ENCODE measurements at places on chromosomes 7 and 10. TPM values are rescaled to one million over a fixed set of nuclear protein-coding genes. Genes with fewer than 3 reads are reported as not detected.
A peak's percentile ranks its signal among the peaks of the same experiment; 100 is the strongest.

DNA sequence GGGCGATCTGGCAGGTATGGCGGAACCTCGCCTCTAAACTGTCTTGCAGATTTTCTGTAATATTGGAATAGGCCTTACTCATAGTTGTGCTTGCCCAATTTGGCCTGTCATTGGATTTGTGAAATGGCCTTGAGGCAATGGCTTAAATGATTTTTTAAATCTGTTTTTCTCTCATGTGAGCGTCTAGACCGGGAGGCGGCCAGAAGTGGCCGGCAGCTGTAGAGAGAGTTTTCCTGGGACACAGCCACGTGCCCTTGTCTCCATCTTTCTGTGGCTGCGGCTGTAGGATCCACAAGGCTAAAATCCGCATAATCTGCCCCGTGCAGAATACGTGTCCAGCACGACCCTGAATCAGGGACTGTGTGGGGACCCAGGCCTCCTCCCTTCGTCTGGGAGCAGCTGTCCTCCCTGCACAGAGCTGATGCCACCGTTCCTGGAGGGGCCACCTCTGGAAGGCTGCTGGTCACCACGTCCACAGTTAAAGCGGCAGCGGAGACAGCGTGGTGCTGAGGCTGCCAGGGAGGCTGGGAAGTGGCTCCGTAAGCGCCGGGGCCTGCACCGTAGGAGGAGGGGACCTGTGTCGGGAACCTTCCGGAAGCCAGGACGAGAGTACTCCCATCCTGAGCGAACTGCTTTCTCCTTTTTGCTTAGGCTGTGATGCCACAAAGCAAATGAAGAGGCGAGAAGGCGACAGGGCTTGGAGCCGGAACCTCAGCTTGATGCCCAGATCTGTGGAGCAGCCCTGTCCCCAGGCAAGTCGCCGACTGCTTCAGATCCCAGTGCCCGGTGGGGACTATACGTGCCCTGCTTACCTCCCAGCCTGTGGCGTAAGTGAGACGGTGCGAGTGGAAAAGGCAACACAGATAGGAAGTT, 99.8 kb downstream of the DYNC2I1 start:
- H3K27me3 ChIP-seq: peaks cover 27% of the 10 kb centered on the region
- no peak for DNase-seq
- no peak overlapping the region for H3K27ac ChIP-seq
- H3K4me3 ChIP-seq: no peak overlapping the region
- no peaks in the 10 kb centered on the region for H3K36me3 ChIP-seq

- peaks cover 2% of the 10 kb centered on the region for H3K36me3 ChIP-seq
- H3K4me3 ChIP-seq: no peak overlapping the region
- H3K27ac ChIP-seq: no peak overlapping the region
- no peaks in the 10 kb centered on the region for H3K27me3 ChIP-seq
- H3K4me1 ChIP-seq: peaks cover 2% of the 10 kb centered on the region
These were observed 63.4 kb upstream of the SRPK2 start for GRCh38 chr7:105452085-105452484.

DNA sequence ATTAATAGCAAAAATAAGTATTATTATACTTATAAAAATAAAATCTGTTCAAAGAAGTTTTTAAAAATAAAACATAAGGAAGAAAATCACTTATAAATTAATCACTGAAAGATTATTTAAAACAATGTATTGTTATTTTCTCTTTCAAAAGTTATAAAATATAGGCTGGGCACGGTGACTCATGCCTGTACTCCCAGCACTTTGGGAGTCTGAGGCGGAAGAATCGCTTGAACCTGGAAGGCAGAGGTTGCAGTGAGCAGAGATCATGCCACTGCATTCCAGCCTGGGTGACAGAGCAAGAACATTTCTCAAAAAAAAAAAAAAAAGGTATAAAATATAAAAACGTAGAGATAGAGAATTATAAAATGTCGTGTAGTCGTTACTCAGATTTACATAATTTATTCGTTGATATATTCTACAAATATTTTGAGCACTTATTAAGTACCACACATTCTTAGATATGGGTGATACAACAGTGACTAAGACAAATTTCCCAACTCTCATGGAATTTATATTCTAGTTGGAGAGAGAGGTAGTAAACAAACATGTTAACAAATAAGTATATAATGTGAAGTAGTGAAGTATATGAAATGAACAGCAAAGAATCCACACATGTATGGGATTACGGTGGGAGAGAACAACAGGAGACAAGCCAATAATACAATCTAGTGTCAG, 1030.0 kb downstream of the SORCS1 start:
- H3K36me3 ChIP-seq: no peaks in the 10 kb centered on the region
- H3K4me3 ChIP-seq: no peak overlapping the region
- no peaks in the 10 kb centered on the region for H3K27me3 ChIP-seq

DNA sequence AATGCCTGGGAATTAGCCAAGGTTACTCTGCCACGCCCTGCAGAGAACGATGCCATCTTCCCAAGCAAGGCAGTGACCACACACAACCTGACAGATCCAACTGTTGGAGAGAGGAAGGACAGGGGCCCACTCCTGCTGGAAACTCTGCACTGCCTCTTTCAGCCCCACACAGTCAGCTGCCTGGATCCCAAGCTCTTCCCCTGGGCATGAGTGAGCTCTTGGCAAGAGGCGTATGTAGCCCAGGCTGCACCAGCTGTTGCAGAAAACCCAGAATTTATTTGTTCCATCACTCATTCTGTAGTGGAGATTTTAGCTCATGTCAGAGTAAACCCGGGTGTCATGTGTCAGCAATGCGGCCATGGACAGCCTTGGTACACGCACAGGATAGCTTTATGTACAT, 135.1 kb upstream of the TRIM24 start:
- no peak overlapping the region for H3K27ac ChIP-seq
- no peaks in the 10 kb centered on the region for H3K4me1 ChIP-seq
- H3K27me3 ChIP-seq: no peaks in the 10 kb centered on the region
- H3K36me3 ChIP-seq: no peaks in the 10 kb centered on the region
- no peak for DNase-seq
- H3K4me3 ChIP-seq: no peak overlapping the region

DNA sequence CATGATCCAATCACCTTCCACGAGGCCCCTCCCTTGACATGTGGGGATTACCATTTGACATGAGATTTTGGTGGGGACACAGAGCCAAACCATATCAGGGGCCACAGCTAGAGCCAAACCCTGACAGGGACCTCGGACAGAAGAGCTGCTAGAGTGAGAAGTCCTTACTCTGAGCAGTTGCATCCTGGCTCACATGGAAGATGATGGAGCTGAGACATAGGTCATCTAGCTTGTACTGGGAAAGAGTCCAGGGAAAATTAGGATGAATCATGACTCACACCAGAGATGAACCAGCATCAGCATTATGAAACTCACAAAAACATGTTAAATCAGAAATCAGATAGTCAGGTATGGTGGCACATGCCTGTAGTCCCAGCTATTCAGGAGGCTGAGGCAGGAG, 12.8 kb upstream of the FMC1 start:
- H3K27me3 ChIP-seq: no peaks in the 10 kb centered on the region
- no peak overlapping the region for H3K4me3 ChIP-seq
- H3K27ac ChIP-seq: no peak overlapping the region
- no peaks in the 10 kb centered on the region for H3K4me1 ChIP-seq
- no peaks in the 10 kb centered on the region for H3K36me3 ChIP-seq

GRCh38 chr10:86265236-86265894, 101.2 kb downstream of the GRID1 start:
- DNase-seq: no peak

DNA sequence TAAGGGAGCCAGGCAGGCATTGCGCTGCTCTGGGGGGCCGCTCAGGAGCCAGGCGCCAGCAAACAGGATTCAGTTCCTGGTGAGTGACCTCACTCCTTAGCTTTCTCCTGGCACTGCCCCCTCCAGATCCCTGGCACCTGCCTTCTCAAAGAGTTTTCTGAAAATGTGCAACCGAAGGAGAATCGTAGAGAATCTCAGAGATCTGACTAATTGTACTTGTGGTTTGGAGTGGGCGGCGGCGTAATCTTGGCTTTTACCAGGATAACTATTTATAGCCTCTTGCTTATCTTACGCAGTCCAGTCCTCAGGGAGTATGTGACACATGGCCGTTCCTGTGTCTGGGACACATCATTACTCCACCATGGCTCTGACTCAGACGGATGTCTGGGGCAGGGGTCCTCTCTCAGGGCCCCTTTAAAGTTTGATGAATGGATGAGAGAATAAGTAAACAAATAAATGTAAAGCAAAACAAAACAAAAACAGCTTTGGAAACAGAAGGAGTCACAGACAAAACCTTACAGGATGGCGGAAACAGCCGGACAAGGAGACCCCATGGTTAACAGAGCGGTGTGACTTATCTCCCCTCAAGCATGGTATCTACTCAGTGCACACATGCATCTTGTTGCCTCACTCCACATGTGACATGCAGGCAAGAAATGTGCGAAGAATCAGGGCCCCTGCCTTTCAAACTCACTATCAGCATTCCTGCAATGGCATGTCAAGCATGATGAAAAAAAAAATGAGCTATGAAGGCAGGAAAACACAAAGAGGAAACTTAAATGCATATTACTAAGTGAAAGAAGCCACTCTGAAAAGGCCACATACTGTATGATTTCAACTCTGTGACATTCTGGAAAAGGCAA, 99.7 kb downstream of the TNS3 start:
- H3K27me3 ChIP-seq: no peaks in the 10 kb centered on the region
- no peak for DNase-seq
- H3K4me1 ChIP-seq: peaks cover 10% of the 10 kb centered on the region
- H3K4me3 ChIP-seq: no peak overlapping the region
- H3K27ac ChIP-seq: no peak overlapping the region

- no peaks in the 10 kb centered on the region for H3K27me3 ChIP-seq
- H3K27ac ChIP-seq: no peak overlapping the region
- H3K36me3 ChIP-seq: no peaks in the 10 kb centered on the region
These were observed 451.9 kb downstream of the DPP6 start for GRCh38 chr7:154503962-154504550.

DNA sequence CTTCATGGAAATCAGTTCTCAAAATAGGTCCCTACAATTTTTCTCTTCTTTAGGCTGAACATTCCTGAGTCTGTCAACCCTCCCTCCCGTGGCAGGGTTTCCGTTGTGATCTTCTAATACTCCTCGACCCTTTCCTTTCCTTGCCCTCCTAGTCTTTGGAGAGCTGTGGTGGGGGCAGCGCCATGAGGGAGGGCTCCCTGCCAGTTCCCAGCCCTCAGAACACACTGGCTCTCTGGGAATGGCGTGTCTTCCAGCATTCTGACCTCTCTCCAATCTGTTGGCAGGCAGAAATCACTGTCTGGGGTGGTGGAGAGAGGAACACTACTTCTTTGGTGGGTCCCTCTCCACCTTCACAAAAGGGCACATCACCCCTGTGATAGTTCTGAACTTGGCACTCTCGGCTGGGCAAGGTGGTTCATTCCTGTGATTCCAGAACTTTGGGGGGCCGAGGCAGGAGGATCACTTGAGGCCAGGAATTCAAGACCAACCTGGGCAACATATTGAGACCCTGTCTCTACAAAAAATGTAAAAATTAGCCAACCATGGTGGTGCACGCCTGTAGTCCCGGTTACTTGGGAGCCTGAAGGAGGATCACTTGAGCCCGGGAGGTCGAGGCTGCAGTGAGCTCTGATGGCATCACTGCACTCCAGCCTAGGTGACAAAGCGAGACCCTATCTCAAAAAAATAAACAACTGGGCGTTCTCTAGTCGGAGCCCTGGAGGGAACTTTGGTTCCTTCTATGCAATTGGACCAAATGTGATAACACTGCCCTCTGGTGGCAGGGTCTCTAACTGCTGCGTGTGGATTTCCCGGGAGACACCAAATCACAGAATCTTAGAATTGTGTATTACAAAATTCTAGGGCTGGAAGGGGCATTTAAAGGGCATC, 13.1 kb upstream of the ARPC1A start:
- no peak overlapping the region for H3K4me3 ChIP-seq
- no peaks in the 10 kb centered on the region for H3K36me3 ChIP-seq
- H3K27me3 ChIP-seq: peaks cover 4% of the 10 kb centered on the region
- H3K4me1 ChIP-seq: no peaks in the 10 kb centered on the region

Gene JAKMIP3
- total RNA-seq: 0.19 TPM

DNA sequence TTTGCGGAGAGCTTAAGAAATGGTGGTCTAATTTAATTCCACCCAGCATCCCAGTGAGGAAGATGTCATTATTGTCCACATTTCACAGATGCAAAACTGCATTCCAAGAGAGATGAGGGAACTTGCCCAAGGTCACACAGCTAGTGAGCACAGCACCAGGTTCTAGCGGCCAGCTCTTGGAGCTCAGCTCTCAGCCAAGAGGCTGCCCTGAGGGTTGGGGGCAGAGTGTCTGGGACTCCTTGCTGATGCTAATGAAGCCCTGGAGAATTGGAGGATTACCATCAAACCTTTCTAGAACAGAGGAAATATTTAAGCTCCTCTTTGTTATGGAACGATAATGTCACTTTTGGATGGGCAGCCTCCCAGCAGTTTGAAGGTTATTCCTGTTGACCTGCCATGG, 48.0 kb downstream of the PLPP4 start:
- DNase-seq: no peak
- H3K4me1 ChIP-seq: no peaks in the 10 kb centered on the region
- H3K27ac ChIP-seq: no peak overlapping the region
- no peak overlapping the region for H3K4me3 ChIP-seq
- H3K27me3 ChIP-seq: no peaks in the 10 kb centered on the region

DNA sequence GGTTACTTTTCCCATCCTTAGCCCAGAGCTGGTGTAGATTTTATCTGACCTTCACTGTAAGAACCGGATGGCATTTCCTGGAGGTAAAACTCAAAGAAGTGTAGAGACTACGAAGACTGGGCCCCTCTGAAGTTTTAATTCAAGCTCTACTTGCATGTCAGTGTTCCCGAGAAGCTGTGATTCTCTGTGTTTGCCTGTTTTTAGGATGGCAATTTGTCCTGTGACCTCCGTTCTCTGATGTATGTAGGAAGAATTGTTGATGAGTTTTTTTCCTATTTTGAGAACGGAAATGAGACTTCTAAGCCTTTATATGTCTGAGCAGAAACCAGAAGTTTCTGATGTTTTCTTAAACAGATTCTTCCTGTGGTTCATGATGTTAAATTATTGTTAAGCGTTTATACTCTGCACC, 94.1 kb downstream of the CDCA7L start:
- H3K4me1 ChIP-seq: peaks cover 12% of the 10 kb centered on the region
- H3K27ac ChIP-seq: peak overlapping the region; percentile 78
- H3K27me3 ChIP-seq: no peaks in the 10 kb centered on the region
- peak; percentile 63 for DNase-seq
- no peaks in the 10 kb centered on the region for H3K36me3 ChIP-seq

Gene SH2B2
- total RNA-seq: 0.76 TPM

DNA sequence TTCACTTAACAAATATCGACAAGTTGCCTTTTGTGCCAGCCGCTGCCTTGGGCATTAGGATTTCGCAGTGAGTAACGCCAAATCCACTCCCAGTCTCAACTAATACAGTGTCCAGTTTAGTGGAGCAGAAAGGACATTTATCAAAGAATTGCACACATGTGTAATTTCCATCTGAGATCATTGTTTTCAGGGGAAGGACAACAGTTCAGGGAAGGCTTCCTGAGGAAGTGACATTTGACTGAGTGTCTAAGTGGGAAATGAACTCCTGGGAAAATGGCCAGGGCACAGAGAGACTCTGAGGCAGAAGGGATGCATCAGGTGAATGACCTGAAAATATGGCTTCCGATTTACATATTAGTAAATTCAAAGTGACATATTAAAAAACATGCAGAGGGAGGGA, 89.4 kb downstream of the ITGA8 start:
- no peaks in the 10 kb centered on the region for H3K4me1 ChIP-seq
- no peaks in the 10 kb centered on the region for H3K27me3 ChIP-seq
- H3K4me3 ChIP-seq: no peak overlapping the region
- H3K27ac ChIP-seq: no peak overlapping the region
- H3K36me3 ChIP-seq: no peaks in the 10 kb centered on the region
- DNase-seq: no peak

Data from thymus (tissue), 14 donors.